PC-3 (cell line): ENCODE measurements at places on chromosomes 2 and 18. TPM values are rescaled to one million over a fixed set of nuclear protein-coding genes. Genes with fewer than 3 reads are reported as not detected.

DNA sequence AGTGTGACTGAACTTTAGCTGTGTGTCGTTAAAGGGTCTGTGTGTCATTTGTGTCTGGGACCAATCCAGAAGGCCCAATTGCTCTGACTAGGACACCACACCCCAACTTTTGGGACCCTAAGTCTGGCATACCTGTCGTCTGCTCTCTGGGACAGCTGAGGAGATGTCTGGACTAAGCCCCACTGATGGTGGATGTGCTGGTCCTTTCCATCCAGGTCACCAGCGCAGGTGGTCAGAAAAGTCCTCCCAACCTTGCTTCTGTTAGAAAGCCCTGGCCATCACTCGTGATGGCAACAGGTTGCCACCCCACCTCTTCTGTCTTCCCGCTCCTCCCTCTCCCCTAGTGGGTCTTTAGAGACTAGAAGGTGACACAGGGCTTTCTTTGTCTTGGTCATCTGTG, 37.6 kb upstream of the TWIST2 start:
- no peak for DNase-seq

GRCh38 chr2:101305492-101306078, 2.9 kb downstream of the RNF149 start:
- DNase-seq, result peak; percentile 61

GRCh38 chr18:49563130-49563540, 1.3 kb downstream of the LIPG start:
- peak; percentile 70 for DNase-seq

GRCh38 chr2:43379494-43379893, 153.1 kb upstream of the ZFP36L2 start:
- DNase-seq, result no peak

The POTEJ gene
- total RNA-seq, result not detected in 2 replicates

The CHN1 gene
- total RNA-seq, result 7.8 and 9.2 TPM in 2 replicates

DNA sequence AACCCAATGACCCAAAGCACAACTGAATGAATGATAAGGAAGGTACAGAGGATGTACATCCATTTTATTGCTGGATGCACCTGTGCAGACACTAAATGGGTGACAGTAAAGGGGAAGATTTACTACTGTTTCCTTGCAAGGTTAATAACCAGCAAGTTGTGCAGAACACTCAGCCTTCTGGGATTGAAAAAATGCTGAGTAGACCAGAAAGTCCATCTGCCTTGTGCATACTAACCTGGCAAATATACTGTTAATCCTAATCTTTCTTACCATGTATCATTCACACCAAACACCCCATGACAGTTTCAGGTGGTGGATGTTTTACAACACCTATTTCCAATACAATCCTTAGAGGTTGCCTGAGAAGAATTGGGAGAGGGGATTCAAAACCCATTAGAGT, 814.1 kb upstream of the NRXN1 start:
- no peak for DNase-seq

DNA sequence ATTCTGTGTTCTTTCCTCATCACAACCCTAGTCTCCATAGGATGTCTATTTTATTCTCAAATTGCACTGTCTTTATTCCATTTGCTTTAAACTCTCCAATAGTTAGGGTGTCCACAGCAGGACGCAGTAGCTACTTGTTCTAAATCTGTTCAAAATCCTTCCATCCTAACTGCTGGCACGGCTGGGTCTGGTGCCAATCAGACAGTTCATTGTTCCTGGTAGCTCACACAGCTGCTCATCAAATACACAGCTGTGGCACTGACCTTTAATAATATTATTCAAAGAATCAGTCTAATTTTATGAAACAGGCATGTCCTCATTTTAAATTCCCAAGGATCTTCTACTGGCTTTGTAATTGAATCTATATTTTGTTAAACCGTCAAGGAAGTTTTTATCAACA, 59.7 kb upstream of the TMEFF2 start:
- DNase-seq, result no peak

GRCh38 chr2:238841542-238842164, 6.2 kb upstream of the TWIST2 start:
- DNase-seq, result peak; percentile 23

DNA sequence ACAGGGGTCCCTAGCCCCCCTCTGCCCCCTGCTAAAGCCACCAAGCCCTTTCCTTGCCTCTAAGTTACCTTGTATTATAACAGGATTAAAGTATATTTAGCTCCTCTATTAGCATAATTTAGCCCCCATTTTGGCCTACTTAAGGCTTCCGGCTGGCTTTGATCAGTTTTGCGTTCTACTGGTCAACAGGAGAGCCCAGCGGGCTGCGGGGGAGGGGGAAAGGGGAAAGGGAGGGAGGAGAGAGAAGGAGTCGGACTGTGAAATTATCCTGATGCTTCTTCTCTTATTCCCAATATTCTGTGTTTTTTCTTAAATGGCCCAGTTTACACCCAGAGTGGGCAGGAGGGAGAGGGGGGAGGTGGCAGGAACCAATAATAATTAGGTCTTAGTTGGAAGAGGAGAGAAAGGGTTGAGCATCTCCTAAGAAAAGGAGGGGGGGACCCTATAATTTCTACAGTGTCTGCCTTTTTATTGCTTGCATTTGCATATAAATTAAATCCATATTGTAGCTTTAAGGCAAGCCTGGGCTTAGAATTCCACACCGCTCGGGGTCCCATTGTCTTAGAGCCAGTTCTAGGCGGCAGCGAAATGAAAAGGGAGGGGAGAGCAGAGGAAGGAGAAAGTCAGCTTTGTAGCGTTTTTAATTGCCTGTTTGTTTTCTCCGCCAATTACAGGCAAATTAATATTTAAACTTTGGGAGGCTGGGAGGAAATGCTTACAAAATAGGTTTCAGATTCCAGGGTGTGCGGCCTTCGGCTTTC, 39.6 kb downstream of the EN1 start:
- no peak for DNase-seq

The HOXD10 gene
- not detected in 2 replicates for total RNA-seq

The EML6 gene
- total RNA-seq, result 5.3 and 15.7 TPM in 2 replicates

The LIPG gene
- 9.1 and 14.8 TPM in 2 replicates for total RNA-seq

The REG3A gene
- not detected in 2 replicates for total RNA-seq

The PROM2 gene
- total RNA-seq, result 64.2 and 77.8 TPM in 2 replicates

GRCh38 chr2:130355172-130355577, 681 bp upstream of the PTPN18 start:
- DNase-seq, result no peak

GRCh38 chr2:10655499-10656225, 34.1 kb downstream of the NOL10 start:
- no peak for DNase-seq

- no peak for DNase-seq
Measured at GRCh38 chr18:63207835-63208234, 111.7 kb downstream of the BCL2 start.

GRCh38 chr2:124670187-124670586, 645.1 kb downstream of the CNTNAP5 start:
- DNase-seq, result no peak

The ME2 gene
- 21.9 and 29.1 TPM in 2 replicates for total RNA-seq

DNA sequence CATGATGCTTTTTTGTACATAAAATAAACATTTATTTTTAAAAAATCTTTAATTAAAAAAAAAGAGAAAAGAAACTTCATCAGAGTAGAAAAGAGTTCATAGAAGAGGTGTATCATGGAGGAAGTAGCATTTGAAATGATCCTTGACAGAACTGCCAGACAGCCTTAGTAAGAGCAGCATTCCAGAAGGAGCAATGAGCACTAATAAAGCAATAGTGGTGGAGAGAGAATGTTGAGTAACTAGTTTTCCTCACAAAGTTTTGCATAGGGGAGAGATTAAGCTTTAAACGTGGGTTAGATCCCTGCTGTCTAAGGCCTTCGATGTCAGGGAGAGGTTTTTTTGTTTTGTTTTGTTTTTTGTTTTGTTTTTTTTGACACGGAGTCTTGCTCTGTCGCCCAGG, 29.8 kb upstream of the METTL21A start:
- peak; percentile 11 for DNase-seq

DNA sequence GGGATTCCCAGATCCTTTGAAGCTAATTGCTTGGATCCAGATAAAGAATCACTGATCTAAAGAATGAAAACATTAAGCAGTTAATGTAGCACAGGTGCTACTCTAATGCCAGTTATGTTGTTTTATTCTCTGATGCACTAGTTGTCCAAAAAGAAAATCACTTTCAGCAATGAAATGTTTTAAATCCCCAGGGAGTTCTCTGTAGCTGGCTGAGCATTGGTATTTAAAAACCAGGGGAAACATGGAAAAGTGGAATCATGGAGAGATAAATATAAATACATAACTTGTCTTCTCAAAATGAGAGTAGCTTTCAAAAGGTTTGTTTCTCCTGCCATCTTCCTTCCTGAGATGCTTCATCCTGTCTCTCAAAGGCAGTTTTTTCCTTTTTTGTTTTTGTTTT, 37.7 kb downstream of the CD302 start:
- DNase-seq, result no peak

The IL1A gene
- total RNA-seq, result 0.11 TPM in 1 of 2 replicates, not detected in the other

DNA sequence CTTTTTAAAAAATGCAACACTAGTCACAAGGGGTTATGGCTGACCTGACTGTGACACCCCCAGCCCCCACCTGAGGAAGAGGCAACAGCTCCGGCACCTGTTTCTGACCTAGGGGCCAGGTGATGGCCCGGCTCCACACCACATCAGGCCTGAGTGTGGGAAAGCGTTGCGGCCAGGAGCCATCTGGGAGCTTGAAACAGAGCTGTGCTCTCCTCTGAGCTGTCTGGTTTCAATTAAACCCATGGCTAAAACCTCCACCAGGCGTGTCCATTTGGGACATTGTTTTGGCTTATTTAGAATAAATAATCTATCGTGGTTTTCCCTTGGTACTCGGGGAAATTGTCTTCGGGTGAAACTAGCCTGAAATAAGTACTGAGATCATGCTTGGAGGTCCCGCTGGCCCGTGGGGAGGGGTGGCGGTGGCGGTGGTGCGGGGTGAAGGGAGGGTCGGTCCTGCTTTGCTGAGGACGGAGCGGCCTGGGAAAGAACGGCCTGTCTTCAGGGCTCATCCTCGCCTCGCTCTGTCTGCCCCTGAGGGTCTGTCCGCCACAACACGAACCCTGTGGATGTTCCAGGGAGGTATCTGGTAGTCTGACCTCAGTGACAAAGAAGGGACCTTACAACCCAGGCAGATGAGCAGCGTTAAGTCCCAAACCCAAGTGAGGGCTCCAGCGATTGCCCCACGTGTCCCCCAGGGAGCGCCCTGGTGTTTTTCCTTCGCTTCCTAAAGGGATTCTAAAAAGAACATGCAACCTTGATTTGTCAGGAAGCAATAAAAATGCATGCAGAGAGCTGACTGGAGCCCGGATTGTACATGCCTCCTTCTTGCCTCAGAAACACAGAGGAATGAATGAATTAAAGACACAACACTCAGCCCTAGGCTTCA, 58.7 kb downstream of the IL1RL2 start:
- peak; percentile 49 for DNase-seq

The ECEL1 gene
- not detected in 2 replicates for total RNA-seq

DNA sequence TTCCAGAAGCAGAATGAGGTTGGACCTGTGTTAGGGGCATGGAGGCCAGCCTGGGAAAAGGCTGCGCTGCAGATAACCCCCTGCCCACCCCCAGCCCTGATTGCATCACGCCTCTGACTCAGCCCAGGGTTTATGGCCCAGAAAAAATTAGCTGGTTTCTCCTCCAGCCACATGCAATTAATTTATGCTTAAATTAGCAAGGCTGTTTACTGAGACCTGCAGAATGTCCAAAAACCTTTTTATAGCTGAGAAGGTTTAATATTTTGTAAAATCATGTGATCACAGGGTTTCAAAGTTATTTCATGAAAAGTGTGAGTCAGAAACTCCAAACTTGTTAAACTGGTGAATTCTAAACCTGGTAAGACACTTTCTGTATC, 123.1 kb upstream of the HDAC4 start:
- no peak for DNase-seq

DNA sequence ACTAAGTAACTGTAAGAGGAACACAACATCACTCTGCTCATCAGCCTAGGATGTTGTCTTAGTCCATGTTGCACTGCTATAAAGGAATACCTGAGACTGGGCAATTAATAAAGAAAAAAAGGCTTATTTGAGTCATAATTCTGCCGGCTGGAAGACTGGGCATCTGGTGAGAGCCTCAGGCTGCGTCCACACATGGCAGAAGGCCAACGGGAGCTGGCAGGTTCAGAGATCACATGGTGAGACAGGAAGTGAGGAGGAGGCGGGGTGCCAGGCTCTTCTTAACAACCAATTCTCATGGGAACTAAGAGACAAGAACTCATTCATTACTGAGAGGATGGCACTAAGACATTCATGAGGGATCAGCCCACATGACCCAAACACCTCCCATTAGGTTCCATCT, 46.8 kb downstream of the EPG5 start:
- DNase-seq, result peak; percentile 60

DNA sequence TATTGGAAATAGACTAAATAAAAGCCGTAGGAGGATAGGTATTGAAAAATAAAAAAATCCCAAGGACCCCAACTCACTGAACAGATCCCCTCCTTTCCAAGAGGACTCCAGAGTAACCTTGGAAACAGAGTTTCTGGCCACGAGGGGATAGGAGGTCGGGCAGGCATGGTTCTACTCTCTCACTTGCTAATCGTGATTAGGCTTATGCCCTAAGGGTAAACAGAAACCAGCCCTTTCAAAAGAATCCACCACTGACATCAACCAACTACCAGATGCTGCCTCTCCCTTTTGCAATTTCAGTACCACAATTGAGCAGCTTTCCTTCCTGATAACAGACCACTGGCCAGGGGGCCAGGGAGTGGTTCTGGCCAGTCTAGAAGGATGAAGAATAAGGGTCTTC, 477.8 kb downstream of the EIPR1 start:
- no peak for DNase-seq

- DNase-seq, result peak; percentile 73
Measured at GRCh38 chr18:12628706-12629702, 28.9 kb downstream of the SPIRE1 start.

DNA sequence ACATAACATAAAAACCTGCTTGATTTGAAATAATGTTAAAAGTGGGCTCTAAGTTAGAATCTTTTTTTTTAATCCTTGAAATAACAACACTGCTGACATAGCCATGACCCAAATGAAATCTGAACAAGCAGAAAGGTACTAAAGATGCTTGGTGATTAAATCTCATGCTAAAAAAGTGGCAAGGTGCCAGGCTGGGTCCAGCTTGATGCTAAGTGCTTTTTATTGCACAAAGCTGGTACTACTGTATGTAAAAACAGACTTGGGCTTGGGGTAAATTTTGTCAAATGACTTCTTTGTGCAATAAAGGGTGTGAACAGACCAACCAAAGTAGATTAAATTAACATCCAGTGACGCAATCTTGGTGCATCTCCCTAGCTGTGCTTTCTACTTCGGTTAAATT, 13.4 kb downstream of the BCL11A start:
- no peak for DNase-seq

The TUBA3D gene
- not detected in 2 replicates for total RNA-seq
